ENCODE measurements at places on chromosomes 1 and 21. TPM values are rescaled to one million over a fixed set of nuclear protein-coding genes. Genes with fewer than 3 reads are reported as not detected.

DNA sequence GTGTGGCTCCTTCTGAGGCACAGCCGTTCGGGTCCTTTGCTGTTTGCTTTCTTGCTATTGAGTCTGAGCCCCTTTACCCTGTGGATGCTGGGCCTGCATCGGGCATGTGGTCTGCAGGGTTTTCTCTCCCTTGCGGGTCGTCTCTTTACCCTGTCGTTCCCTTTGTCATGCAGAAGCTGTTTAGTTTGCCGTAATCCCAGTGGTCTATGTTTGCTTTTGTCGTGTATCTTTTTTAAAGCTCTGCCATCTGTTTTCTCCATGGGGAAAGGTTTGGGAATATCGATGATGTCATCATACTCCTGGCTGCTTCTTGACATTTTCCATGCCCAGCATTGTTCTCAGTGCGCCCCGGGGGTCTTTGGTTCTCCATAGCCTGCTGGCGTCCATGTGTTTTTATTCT lies 68.2 kb downstream of the AGPAT3 start:
- no peak for DNase-seq

DNA sequence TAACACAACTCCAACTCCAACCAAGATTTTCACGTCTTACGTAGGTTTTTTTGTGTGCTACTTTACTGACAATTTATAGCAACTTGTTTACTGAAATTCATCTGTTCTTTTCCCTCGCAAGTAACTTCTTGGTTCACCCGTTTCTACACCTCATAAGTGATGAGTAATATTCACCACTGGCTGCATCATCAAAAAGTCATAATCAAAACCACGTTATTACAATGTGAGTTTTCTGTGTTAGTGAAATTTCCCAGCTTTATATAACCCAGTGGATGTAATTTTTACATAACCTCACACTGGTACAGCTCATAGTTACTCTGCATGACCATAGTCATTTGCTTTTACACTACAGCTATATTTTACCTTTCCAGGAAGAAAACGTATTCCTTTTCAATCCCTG lies 401.1 kb upstream of the LYPLAL1 start:
- no peak for DNase-seq

- DNase-seq = no peak
Observed at GRCh38 chr1:106925750-106926149, 130.7 kb upstream of the PRMT6 start.

GRCh38 chr1:33473900-33474299 lies 1.5 kb downstream of the ZSCAN20 start:
- DNase-seq = no peak

- peak; percentile 49 for DNase-seq
Observed at GRCh38 chr1:25182629-25183028, 49.7 kb downstream of the SYF2 start.

GRCh38 chr1:225737161-225737560 lies 40.5 kb upstream of the SRP9 start:
- DNase-seq = no peak

DNA sequence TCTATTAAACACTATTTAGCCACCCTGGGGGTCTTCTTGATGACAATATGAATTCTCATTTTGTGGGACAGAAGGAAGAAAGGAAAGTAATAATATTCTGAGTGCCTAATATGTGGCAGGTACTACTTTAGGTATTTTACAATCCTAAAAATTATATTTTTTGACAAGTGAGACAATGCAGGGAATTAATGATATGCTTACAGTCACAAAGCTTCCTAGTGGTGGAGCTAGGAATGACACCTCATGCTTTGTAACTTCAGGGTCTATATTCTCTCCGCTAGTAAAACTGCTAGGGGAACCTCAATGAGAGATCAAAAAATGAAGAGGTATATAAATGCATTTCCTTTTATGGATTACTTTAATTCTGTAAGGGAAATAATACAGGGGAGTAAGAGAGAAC lies 44.3 kb downstream of the TPR start:
- DNase-seq = no peak

DNA sequence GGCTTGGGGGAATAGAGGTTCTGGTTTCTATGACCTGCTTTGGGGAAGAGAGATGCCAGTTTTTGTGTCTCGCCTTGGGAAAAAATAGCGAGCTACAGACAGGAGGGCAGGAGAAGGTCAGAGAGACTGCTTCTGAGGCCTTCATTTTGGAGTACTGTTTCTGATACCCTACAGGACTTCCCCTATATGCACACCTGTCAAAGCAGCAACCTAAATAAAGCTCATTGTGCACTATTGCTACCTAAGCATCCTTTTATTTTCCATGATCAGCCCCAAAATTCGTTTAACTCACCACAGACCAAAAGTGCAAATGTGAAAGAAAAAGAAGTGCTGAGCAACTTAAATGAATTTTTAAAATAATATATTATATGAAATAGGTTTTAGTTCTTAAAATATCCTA lies 145.6 kb upstream of the CHRM3 start:
- no peak for DNase-seq

DNA sequence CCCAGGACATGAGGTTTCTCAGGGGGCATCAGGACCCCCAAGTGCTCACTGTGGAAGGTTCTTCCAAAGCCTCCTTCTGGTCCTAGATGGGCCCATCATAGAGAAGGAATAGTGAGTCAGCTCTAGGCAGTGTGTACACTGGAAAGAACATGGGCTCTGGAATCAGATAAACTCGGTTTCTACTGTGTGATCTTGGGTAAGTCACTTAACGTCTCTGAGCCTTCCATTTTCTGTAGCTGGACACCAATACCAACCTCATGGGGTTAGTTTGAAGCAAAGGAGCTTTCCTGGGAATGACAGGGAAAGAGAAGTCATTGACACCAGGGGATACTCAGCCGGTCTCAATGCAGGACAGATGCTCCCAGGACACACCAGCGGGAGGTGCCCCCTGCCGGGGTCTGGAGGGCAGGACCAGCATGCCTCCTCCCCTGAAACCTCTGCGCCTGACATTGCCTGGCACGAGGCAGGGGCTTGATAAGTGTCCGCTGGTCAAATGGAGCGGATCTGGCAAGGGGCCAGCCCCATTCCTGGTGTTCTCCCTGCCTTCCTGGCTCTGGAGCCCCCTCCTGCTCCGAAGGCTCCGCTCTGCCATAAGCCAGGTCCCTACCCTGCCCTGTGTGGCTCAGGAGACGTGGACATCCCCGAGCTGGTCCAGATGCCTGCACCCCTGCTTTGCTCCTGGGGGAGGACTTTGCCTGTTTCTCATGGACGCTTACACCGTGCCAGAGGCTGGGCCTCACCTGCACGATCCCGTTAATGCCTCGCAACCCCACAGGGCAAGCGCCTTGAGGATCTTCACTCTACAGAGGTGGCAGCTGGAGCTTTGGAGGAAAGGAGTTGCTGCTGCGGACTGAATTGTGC lies 52.8 kb downstream of the EDN2 start:
- DNase-seq = no peak

GRCh38 chr1:244605835-244606370 lies 47.0 kb upstream of the DESI2 start:
- no peak for DNase-seq

DNA sequence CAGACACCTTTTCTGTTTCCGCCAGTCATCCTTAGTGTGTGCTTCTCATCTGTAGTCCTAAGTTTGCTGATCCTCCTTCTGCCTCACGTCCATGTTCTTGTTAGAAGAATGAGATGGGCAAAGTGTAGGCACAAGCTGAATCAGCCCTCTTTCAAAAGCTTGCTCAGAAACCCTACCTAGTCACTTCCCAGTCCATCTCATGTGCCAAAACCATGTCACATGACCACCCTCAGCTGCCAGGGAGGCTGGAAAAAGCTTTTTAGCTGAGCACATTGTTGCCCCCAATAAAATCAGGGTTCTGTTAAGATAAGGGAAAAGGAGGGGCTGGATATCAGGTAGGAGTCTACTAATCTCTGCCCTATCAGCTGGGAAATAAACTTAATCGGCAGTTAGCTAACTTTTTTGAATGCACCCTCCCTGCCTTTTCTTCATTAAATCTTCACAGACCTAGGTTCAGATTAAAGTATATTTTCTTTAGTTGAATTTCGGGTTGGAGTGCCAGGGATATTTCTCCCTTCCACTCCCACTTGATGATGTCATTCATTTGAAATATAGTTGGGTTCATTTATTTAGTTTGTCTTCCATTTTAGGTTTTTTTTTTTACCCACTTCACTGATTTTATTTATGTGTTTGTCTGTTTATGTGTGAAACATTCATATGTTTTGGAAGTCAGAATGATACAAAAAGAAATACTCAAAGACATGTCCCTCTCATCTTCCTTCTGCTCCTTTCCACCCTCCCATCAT lies 129.2 kb downstream of the ROR1 start:
- no peak for DNase-seq

DNA sequence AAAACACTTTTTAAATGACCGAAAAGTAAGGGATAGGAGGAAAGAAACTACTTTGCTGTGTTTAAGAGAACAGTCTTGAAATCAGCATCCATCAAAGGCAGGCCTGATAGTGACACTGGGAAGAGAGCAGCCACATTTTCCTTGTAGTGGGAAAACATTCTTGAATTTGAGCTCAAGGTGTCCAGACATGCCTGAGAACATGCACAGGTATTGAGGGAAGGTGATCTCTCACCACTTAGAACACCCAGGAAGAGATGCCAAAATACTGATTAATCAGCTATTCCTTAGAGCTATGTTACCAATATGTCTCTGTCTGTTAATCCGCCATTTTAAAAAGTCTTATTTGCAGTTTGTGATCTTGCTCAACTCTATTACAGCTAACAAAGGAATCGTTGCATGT lies 25.9 kb downstream of the IL12RB2 start:
- no peak for DNase-seq

DNA sequence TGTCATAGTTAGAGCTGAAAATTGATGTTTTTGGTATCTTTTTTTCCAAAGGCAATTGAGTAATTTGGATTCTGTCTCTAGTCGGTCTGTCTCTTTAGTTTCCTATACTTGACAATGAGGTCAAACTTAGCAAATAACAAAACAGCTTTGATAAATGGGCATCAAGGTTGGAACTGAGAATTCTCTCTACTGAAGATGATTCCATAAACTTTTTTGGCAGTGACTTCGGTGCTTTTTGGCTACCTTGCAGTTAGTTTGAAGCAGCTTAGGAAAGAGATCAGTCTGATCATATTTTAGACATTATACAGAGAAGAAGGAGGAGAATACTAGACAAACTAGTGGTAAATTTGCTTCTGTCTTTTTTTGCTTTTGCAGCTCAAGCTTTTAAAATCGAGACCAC lies 559 bp downstream of the VCAM1 start:
- no peak for DNase-seq

- peak; percentile 53 for DNase-seq
Observed at GRCh38 chr1:41348394-41348793, 12.8 kb upstream of the FOXO6 start.

GRCh38 chr1:81876901-81877733 lies 76.4 kb downstream of the ADGRL2 start:
- DNase-seq = no peak

- DNase-seq = no peak
Observed at GRCh38 chr1:206921772-206922265, at the start of gene FCMR. FCMR (minus strand) TSS chr1:206921941; CDS start chr1:206921854, 87 bp downstream.

GRCh38 chr1:198254521-198254920 lies 97.7 kb downstream of the NEK7 start:
- DNase-seq = no peak

GRCh38 chr21:38913120-38913892 lies 107.6 kb downstream of the ETS2 start:
- DNase-seq = no peak

DNA sequence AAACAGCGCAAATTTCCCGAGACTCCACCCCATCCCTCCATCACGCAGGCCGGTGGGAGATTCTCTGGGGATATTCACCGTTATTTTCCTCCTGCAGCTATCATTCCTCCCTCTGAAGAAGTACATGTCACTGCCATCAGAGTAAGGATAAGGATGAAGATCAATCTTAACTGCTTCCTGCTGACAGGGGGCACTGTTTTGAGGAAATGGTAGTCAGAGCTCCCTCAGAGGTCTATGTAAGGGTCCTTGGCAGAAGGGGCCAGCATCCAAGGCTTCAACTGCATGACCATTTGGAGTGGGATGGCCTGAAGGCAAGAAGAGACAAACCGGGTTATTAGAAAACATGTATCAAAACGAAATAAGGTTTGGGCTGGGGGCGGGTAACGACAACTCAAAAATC lies 111.5 kb downstream of the KCNK1 start:
- no peak for DNase-seq

DNA sequence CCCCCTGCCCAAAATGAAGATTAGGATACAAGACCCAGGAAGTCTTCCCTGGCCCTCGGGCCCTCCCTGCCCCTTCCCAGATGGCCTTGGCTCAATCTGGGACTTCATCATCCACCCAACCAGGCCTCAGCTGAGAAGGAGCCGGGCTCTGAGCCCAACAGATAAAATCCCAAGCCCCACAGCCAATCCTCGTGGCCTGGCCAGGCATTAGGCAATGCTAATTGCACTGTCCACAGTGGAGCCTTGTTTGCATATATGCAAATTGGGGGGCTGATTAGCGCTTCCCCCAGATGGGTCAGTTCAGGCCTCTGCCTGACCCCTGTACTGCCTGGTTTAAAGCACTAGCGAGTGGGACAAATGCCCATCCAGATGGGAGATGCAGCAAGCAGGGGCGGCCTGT lies 34.9 kb downstream of the IGSF21 start:
- no peak for DNase-seq

GRCh38 chr1:11610629-11611180 lies 43.5 kb downstream of the FBXO2 start:
- DNase-seq = no peak

DNA sequence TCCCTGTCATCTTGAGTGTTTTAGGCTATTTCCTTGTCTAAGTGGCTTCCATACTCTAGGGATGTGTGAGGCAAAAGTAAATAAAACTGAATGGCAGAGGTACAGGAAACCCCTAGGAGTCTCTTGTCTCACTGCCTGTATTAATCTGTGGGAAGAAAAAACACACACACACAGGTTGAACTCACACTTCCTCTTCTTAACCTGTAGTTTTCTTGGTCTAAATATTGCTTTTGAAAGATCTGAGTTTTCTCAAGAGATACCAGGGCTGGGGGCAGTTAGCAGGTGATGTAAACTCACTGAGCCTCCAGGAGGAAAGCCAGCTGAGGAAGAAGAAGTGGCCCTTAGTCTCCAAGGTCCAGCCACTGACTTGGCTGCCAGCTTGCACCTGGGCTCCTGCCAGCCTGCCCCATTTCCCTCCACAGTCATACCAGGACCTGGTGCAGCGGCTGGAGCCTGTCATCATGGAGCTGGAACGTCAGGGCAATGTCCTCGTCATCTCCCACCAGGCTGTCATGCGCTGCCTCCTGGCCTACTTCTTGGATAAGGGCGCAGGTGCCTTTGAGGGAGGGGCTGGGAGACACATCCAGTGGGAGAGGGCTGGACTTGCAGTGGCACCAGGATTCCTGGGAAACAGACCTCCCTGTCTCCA lies 16.9 kb downstream of the PFKFB2 start:
- no peak for DNase-seq

GRCh38 chr1:57094749-57095148 lies 128.9 kb upstream of the C8B start:
- DNase-seq = no peak

- DNase-seq = peak; percentile 33
Observed at GRCh38 chr1:153631047-153632022, 2.5 kb upstream of the CHTOP start.

The TMPRSS3 gene
- not detected for total RNA-seq

The DMRTA2 gene
- not detected for total RNA-seq

The CYP4A11 gene
- not detected for total RNA-seq

The CCDC181 gene
- 0.58 TPM for total RNA-seq

The PRAMEF5 gene
- not detected for total RNA-seq

The ADAM30 gene
- total RNA-seq = not detected

The ATP1A4 gene
- total RNA-seq = 0.39 TPM

The RBP7 gene
- 267 TPM for total RNA-seq

The PRDM16 gene
- 3.9 TPM for total RNA-seq

The PIGV gene
- total RNA-seq = 9.0 TPM

The TBX15 gene
- total RNA-seq = 10.4 TPM

The SNIP1 gene
- 14.4 TPM for total RNA-seq

The HPCA gene
- not detected for total RNA-seq

The TMEM200B gene
- 15.1 TPM for total RNA-seq

Data from mesenteric fat pad (tissue), 1 donor.